ENCODE measurements at places on chromosomes 7 and 10.
A peak's percentile ranks its signal among the peaks of the same experiment; 100 is the strongest.

GRCh38 chr10:59991661-59992060 lies 85.3 kb upstream of the CCDC6 start:
- DNase-seq, result peak; percentile 33

- no peak for DNase-seq
Observed at GRCh38 chr10:26743091-26743490, 45.6 kb downstream of the PDSS1 start.

GRCh38 chr7:99188221-99188620 lies 19.7 kb downstream of the KPNA7 start:
- DNase-seq, result no peak

- DNase-seq, result no peak
Observed at GRCh38 chr10:69497611-69498390, 46.5 kb downstream of the TSPAN15 start.

- no peak for DNase-seq
Observed at GRCh38 chr10:35210961-35211360, 84.3 kb downstream of the CREM start.

DNA sequence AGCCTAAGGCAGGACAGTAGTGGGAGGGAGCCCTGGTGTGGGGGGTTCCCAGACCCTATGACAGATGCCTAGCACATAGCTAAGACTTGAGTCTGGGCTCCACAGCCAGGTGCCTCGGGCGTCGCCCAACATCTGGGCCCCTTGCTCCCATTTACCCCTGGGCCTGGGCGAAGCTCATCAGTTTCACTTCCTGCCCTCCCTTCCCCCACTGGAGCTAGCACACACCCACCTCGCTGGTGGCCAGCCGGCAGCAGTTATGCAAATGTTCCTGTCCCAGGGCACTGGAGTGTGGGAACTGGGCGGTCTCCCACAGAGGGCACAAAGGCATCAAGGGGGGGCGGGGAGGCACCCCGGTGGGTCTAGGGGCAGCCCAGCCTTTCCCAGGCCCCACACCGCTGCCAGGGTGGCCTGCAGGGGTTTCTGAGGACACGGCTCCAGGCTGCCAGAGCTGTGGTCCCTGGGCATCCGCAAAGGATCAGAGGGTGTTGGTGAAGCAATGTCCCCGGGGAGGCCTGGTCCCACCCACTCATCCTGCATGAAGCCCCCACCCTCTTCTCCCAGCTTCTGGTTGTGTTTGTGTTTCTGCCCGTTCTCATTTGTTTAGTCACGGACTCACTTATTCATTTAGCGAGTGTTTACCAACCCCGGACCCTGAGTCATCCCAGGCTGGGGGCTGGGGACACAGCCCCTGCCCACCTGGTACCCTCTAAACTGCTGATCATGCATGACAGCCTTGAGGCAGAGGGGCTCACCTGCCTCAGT lies 20.4 kb downstream of the SH2B2 start:
- DNase-seq, result peak; percentile 70

GRCh38 chr7:22726907-22727713 lies at the start of gene IL6:
TSS of gene IL6 (plus strand) at chr7:22727200. CDS start at chr7:22727263, 63 bp downstream.
- peak; percentile 90 for DNase-seq

GRCh38 chr7:104231054-104232046 lies 23.5 kb upstream of the ORC5 start:
- peak; percentile 60 for DNase-seq

DNA sequence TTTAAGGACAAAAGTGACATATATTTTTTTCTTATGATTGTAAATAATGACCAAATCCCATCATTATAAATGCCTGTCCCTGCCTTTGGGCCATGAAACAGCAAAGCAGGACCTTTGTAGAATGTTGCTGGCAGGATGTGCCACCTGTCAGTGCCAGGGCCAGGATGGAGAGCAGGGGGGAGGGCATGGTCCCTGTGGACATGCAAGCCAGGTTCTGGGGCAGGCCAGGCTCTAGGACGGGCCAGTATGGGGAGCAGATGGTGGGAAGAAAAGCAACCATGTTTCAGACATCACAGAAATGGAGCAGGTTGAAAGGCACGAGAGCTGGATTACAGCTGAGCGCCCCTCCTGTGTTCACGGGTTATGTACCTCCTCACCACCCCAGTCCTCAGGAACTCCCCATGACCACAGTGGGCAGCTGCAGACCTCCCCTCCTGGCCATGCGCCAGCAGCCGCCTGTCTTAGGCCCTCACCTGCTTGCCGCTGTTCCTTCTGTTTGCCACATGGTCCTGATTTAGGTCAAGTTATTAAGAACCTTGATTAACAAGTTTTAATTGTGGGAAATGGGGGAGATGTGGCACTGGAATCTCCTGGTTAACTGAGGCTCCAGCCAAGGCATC lies 210.4 kb downstream of the PAXIP1 start:
- DNase-seq, result no peak

- DNase-seq, result peak; percentile 38
Observed at GRCh38 chr10:100728928-100729861, 16.2 kb upstream of the PAX2 start.

- DNase-seq, result no peak
Observed at GRCh38 chr10:22824984-22825383, 102.9 kb upstream of the ARMC3 start.

DNA sequence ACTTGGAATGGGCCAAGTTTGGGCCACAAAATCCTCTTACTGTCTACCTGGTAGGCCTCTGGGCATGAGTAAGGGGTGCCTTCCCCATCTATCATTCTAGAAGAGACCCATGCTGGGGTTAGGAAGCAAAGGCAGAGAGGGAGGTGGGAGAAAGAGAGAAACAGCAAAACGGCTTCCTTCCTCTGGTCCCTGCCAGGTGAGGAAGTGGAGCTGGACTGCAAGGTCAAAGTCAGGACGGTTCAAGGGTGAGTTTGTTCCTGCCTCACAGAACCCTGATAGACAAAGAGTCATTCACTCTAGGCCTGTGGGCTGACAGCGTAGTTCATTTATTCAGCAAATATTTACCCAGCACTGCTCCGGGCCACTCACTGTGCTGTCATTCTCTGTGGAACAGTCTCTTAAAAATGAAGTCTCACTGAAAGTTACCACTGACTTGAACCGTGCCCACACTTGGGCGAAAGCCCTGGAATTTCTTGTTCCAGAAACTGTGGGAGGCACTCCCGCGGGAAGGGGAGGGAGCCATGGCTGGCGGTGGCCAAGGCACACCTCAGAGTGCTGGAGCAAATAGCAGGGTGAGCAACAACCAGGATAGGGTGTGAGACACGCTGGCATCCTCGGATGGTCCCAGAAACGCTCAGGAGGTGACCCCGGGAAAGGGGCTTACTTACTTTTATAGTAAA lies 26.2 kb upstream of the ECHDC3 start:
- DNase-seq, result no peak

DNA sequence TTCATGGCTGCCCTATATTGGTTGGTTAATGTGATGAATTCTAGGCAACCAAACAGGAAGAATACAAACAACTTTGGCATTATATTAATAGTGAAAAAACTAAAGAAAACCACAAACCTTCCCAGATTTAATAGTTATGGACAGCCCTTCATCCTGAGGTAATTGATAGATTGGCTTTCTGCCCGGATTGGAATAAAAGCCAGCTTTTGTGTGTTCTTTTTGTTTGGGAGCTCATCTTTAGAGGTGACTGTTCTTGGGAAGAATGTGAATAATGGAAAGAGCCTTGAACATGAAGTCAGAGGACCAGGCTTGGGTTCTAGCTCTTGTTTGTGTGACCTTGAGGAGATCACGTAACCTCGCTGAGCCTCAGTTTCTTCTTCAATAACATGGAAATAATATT lies 92.3 kb downstream of the VTI1A start:
- no peak for DNase-seq

DNA sequence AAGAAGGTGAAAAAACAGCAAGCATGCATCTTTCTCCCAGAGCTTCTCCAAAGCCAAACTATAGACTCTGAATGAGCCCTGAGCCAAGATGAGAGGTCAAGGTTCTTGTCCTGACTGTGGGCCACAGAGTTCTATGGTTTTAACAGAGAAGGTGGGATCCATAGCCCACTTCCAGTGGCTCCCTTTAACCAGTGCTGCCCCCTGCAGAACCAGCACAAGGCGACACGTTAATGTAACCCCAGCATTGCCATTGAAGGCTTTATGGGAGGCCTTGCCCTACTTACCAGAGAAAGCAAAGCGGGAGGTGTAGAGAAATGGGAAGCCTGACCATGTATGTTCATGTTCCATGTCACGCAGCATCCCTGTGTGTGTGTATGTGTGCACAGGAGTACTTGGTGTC lies 243.6 kb downstream of the PRPF18 start:
- DNase-seq, result no peak

DNA sequence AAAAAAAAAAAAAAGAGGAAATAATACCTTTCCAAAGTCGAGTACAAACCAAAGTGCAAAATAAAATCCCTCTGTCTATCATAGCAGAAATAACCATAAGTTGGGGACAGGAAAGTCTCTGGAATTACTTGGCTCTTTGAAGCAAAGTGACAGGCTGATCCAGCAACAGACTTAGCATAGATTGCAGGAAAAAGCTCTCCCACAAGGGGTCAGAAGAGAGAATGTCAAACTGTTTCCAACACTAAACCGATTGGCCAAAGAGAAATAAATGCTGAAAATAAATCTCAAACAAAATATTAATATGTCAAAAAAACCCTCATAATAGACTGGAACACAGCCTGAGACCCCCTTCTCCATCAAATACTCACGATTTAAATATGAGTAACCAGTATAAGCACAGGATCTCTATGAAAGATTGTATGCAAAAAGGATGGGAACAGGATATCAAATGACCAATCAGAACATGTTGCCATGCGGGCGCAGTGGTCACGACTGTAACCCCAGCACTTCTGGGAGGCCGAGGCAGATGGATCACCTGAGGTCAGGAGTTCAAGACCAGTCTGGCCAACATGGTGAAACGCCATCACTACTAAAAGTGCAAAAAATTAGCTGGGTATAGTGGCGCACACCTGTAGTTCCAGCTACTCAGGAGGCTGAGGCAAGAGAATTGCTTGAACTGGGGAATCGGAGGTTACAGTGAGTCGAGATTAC lies 1000.7 kb upstream of the LRRN3 start:
- peak; percentile 9 for DNase-seq

GRCh38 chr7:138727336-138728099 lies 26.4 kb upstream of the SVOPL start:
- DNase-seq, result no peak

GRCh38 chr10:86393362-86393761 lies 26.8 kb upstream of the GRID1 start:
- no peak for DNase-seq

DNA sequence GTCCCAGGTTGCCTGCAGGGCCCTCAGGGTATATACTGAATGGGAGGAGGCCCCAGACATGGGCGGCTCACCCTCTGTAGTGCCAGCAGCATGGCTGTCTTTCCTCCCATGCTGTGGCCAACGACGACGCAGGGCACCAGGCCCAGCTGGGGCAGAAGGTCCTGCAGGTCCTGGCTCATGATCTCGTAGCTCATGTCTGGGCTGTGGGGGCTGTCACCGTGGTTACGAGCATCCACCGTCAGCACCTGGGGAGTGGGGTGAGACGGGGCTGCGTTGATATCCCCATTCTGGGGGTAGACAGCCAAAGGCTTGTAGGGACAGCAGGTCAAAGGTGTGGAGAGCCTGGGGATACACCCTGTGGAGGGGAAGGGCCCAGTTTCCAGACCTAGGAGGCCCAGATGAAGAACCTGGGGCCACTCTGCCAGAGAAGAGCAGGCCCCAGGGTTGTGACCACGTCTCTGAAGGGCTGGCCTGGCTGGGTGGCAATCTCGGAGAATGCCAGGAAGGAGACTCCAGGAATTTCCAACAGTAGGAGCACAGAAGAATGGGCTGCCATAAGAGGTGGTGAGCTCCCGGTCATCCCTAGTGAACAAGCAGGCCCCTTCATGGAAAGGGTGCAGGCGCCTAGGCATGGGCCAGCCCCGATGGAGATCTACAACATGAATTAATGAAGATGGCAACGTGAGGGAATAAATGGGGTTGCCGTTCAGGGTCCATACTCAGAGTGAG lies 947 bp downstream of the ABHD11 start:
- DNase-seq, result peak; percentile 14

DNA sequence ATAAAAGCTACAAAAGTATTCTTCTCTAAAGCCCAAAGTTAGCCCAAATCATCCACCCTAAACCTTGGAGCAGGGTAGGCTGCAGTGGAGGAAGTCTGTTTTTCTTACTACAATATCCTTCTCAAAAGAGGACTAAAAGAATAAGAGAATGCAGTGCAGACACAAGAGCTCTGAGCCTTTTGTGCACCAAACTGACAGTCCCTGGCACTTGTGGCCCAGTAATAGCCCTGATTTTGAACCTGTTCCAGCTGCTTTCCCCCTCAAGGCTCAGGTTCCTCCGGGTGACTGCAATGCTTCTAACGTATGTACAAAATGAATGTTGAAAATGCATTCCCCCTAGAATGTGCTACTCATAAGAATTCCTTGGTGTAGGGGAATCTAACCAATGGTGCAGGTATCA lies 154.4 kb downstream of the JAZF1 start:
- DNase-seq, result no peak

- no peak for DNase-seq
Observed at GRCh38 chr7:50481867-50482266, 31.7 kb upstream of the FIGNL1 start.

- peak; percentile 17 for DNase-seq
Observed at GRCh38 chr7:153829525-153829924, 222.7 kb upstream of the DPP6 start.

- no peak for DNase-seq
Observed at GRCh38 chr7:34451923-34452322, 206.1 kb upstream of the NPSR1 start.

- no peak for DNase-seq
Observed at GRCh38 chr10:58842860-58843376, 330.2 kb downstream of the BICC1 start.

DNA sequence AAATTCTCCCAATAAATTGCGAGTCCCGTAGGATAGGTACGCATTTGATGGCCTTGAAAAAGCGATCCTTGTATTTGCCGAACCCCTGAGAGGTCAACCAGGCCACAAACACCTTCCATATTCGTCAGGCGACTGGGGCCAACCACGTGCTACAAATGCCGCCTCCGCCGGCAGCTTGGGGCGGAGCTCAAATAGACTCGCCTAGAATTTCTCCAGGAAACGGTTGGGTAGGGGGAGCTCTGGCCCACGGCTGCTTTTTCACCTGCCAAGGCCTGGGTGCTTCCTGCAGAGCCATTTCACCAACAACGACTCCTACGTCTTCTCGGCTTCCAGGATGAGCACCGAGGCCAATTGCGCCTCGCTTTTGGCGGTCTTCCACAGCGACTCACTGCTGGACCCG lies 53.4 kb upstream of the KIF5B start:
- no peak for DNase-seq

DNA sequence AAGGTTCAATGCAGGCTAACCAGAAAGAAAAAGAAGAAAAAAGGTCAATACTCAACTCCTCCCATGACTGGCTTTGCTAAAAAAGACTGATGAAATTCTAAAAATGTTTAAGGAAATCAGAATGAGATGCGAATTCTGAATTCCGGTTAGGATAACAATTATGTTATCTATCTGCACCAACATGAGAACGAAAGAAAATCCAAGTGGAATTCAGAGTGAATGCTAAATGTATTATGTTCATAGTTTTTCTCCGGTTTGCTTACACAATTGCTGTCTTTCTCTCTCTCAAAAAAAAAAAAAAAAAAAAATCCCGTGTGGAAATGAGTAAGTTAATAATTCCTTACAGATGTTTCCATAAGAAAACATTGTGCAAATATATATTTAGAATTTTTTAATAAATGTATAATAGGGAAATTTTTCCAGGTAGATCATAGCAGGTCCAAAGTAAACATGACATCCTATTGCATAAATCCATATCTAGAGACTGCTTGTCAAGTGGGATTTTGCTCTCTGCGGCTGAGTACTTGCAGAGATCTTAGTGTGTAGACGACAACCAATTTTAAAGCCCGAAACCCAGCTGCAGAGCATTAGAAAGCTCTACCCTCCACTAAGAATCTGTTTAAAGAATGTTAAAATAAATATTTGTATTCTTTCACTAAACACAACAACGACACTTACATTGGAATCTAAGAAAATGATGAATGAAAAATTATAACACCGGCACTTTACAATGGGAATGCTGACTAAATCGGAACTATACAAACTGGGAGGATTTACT lies 104.0 kb downstream of the JAZF1 start:
- peak; percentile 65 for DNase-seq
